Astrocyte of the hippocampus (primary cell): ENCODE measurements at places on chromosomes 2 and 18.

DNA sequence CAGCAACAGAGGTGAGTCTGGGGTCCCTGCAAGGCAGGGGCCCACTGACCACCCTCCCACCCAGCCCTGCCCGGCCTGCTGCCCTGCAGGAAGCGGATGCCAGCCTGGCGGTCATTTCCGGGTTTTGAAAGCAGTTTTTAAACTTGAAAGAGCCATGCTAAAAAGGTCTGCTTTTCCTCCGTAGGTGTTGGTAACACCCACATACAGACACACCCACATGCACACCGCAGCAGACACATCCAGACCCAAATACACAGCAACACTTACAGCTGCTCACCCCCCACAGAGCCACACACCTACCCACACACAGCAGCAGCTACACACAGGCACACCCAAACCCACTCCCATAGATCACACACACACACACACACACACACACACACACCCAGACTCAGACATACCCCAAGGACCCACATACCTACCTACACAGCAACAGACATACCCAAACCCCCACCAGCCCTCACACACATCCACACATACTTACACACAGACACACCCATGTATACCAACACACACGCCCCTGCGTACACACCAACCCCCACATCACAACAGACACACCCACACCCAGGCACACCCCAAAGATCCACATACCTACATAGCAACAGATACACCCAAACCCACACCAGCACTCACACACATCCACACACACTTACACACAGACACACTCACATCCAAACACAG lies 7.6 kb downstream of the ZFP36L2 start:
- DNase-seq = peak; percentile 48

GRCh38 chr2:75317316-75317715 lies 118.0 kb upstream of the TACR1 start:
- no peak for DNase-seq

DNA sequence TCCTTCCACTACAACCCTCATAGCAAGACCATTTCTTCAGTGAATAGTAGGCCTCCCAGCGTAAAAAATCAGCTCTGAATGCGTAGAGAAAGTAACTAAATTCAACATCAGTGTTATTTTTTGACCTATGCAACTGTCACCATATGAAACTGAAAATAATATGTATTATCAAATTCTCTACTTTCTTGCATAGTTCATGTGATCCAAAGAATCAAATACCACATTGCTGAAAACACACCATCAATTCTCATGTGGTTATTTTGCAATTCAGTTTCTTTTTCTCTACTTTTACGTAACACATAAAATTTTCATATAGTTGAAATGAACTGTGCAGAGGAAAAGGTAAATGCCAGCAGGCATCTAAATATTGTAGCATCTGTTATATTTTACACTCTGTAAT lies 208.5 kb upstream of the SPOPL start:
- no peak for DNase-seq

GRCh38 chr2:31170071-31170698 lies 31.9 kb upstream of the GALNT14 start:
- DNase-seq = peak; percentile 79

DNA sequence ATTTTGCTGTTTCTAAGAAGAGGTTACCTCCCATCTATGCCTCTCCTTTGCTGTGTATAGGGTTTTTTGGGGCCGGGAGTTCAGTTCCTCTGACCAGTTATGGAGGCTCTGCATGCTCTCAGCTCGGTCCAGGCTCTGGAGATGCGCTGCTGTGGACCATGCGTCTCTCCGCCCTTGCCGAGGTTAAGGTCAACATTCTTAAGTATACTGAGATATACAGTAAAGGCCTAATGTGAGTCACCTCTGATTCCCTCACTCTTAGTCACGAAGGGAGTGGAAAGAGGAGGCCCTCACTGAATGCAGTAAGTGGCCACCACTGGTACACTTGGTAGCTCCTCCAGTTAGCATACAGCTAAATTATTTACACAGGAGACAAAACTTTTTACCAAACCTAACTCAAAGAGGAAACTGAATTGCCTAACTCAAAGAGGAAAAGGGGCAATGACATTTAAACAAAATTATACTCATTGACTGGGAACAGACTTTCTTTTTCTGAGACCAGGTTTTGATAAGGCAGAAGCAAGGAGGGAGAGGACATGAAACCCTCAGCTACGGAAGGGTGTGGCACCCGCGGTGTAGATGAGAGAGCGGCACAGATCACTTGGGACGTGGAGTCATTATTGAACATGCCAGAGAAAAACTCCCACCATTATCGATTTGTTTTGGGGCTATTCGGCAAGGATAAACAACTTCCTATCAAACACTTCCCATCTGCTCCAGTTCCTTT lies 98.7 kb downstream of the COPS8 start:
- DNase-seq = no peak

GRCh38 chr2:205556357-205556756 lies 125.9 kb upstream of the NRP2 start:
- DNase-seq = no peak

GRCh38 chr2:233972941-233973575 lies 55.9 kb downstream of the TRPM8 start:
- no peak for DNase-seq

DNA sequence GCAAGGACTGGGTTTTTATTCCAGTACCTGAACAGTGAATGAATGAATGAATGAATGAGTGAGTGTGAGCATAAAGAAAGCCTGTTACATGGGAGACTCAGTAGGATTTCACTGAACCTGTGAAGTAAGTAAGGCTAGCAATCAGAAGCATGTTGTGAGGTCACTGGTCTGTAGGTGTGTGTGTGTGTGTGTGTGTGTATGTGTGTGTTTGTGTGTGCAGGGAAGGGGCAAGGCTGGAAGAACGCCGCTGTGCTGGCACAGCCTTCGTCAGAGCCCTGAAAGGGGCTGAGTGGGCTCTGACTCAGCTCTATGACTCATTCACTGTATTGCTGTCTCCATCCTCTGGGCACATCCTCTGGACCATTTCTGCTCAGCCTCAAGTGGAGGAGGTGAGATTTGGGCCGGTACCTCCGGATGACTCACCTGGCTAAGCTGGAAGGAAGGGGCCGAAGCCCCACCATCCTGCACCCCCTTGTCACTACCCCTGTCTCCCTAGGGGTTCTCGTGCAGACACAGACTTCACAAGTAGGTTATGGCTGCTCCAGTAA lies 51.4 kb upstream of the MRPL33 start:
- DNase-seq = peak; percentile 94

GRCh38 chr2:105038383-105039061 lies 653 bp downstream of the MRPS9 start:
- peak; percentile 2 for DNase-seq

GRCh38 chr2:177671662-177672061 lies 279.1 kb downstream of the AGPS start:
- DNase-seq = no peak

GRCh38 chr2:96869822-96870625 lies at the start of gene SEMA4C:
Gene SEMA4C, minus strand, starts transcription at chr2:96870080. Its CDS starts 2,194 bp downstream, at chr2:96867886.
- DNase-seq = peak; percentile 80

DNA sequence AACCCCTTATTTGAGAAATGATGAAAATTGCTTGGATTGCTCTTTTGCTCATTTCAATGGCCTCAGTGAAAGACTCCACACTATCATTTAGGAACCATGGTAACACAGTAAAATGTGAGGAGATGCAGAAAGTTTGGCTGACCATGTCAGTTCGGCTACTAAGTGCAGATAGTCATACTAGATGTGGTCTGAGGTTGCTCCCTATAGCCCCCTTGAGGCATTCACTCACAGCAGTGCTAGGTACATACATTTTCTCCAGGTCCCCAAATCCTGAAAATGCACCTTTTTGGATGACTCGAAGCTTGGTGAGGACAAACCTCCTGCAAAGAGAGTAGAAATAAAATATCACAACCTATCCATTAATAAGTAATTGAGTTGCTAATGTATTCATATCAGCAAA lies 86.3 kb downstream of the FSHR start:
- no peak for DNase-seq

DNA sequence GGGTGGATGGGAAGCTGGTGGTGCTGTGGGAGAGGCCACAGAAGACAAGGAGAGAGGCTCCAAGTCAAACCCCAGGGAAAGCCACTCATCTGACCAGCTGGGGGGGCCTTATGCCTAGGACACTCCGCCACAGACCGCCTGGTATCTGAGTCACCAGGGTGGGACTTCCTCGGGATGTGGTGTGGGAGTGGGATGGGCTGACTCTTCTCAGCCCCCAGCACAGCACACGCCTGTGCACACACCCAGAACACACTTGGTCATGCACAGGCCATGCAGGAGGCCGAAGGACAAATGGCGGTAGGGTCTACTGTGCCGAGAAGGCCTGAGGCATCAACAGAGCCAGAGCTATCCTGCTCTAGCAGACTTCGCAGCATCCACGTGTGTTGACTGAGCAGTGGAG lies 136.4 kb downstream of the INHBB start:
- DNase-seq = no peak

GRCh38 chr2:32136097-32136496 lies 29.6 kb upstream of the SLC30A6 start:
- peak; percentile 45 for DNase-seq

GRCh38 chr18:28040716-28041115 lies 136.2 kb downstream of the CDH2 start:
- DNase-seq = no peak

GRCh38 chr2:162062559-162062958 lies 11.5 kb downstream of the DPP4 start:
- no peak for DNase-seq

DNA sequence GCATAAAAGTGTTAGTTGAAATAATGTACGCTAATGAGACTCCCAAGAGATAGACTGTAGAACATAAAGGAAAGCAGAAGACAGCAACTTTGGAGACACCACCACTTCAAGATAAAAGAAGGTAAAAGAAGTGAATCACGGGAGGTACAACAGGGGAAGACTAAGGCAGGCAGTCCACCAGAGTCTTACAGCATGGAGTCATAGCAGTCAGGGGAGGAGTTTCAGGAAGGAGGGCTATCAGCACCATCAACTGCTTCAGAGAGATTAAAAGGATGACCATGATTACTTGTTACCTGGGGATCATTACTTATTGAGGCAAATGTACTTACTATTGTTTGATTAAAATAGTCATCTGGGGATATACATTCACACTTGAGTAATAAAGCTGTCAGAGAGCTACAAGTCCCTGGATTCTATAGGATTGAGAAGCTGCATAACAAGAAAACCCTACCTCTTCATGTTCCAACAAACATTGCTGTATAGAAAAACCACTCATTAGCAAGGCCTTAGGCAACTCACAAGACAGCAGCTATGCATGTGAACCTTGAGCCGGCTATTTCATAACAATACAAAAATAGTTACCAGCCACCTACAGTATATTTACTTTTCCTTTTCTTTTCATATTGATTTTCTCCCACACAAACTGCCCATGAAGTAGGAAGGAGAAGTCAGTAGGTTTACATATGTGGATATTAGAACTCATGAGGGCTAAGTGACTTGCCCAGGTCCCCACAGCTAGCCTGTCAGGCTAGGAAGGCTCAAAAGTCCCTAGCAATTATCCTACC lies 101.7 kb downstream of the PDE11A start:
- DNase-seq = no peak

DNA sequence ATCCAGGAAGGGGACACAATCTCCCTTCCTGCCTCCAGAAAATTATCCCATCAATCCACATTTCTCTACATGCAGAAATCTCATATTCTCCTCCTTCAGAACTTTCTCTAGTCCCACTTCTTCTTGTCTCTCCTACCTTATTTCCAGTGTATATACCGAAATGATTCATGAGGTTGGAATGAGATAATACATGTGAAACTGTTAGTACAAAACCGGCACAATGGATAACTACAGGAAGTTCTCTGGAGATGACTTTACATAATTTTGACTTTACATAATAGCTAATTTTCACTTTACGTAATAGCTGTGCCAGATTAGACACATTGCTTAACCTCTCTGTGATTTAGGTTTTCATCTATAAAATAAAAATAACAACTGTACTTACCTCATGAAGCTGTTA lies 801.3 kb downstream of the ERBB4 start:
- peak; percentile 10 for DNase-seq

DNA sequence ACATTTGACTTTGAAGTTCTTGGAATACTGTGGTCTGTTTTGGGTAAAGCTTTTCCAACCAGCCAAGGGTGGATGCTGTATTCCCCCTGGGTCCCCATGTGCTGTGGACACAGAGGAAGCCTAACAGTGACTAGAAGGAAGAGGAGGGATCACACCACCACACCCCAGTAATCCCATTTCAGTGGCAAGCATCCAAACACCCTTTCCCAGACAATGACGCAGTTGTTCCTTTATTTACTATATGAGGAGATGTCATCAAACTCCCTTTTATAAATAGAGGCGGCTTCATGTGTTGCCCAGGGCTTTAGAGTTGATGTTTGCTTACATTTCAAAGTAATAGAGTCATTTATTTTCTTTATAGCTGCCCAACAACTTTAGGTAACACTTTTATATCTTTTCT lies 959.4 kb upstream of the GYPC start:
- no peak for DNase-seq

DNA sequence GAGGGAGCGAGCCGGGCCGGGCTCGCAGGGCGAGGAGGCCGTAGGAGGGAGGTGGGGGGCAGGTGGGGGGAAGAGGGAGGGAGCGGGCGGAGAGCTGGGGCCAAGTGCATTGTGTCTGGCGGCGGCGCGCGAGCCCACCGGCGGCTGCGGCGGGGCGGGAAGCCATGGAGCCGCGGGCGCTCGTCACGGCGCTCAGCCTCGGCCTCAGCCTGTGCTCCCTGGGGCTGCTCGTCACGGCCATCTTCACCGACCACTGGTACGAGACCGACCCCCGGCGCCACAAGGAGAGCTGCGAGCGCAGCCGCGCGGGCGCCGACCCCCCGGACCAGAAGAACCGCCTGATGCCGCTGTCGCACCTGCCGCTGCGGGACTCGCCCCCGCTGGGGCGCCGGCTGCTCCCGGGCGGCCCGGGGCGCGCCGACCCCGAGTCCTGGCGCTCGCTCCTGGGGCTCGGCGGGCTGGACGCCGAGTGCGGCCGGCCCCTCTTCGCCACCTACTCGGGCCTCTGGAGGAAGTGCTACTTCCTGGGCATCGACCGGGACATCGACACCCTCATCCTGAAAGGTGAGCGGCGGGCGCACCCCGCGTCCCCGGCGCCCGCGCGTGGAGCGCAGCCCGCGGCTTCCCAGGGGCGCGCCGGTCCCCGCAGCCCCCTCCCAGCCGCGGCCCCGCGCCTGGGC lies at the start of gene TMEM178A:
Gene TMEM178A, plus strand, starts transcription at position 107 of the 680 bp plus-strand sequence. Its CDS starts 58 bp downstream, at position 165.
- DNase-seq = peak; percentile 67

- peak; percentile 7 for DNase-seq
These were observed 468.4 kb downstream of the SUCLG1 start for GRCh38 chr2:83990636-83991035.

GRCh38 chr2:112877423-112877822 lies 33.5 kb upstream of the IL37 start:
- DNase-seq = no peak
